ENCODE measurements at places on chromosomes 2 and 18.

- DNase-seq, result no peak
These were observed 77.2 kb upstream of the ST6GAL2 start for GRCh38 chr2:106963156-106963555.

DNA sequence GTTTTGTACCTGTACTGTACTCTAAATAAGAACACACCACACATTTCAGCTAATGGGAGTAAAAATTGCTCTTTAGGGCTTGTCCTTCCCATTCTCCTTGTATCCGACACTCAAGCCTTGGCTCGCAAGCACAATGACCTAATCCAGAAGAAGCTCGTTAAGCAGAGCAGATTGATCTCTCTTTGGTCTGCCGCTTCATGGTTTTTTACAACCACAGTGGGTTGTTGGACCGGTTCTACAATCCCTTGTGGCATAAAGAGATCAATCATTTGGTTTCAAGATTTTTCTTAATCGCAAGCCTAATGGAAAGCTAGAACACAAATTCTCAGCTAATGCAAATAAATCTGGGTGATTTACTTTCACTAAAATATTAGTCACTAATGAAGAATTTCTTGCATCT, 662.1 kb downstream of the LRP1B start:
- no peak for DNase-seq

- DNase-seq, result no peak
These were observed 40.3 kb downstream of the BCL11A start for GRCh38 chr2:60513191-60513590.

DNA sequence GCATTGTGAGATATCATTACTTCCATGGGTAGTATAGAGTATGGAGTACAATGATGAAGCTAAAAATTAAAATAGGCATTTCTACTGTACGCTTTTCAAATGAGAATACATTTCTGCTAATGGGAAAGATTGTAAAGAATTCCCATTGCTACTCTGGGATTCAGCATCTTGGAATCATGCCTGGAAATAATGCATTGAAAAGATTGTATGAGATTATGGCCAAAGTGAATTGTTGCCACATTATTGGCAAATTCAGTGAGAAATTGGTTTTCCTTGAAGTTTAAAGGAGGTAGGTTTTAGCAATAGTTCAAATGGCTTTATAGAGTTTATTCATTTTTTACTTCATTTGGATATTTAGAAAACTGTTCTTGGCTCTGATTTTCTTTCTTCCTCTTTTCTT, 157.9 kb downstream of the GULP1 start:
- no peak for DNase-seq

- peak; percentile 7 for DNase-seq
These were observed 892 bp downstream of the CELF4 start for GRCh38 chr18:37564711-37565100.

DNA sequence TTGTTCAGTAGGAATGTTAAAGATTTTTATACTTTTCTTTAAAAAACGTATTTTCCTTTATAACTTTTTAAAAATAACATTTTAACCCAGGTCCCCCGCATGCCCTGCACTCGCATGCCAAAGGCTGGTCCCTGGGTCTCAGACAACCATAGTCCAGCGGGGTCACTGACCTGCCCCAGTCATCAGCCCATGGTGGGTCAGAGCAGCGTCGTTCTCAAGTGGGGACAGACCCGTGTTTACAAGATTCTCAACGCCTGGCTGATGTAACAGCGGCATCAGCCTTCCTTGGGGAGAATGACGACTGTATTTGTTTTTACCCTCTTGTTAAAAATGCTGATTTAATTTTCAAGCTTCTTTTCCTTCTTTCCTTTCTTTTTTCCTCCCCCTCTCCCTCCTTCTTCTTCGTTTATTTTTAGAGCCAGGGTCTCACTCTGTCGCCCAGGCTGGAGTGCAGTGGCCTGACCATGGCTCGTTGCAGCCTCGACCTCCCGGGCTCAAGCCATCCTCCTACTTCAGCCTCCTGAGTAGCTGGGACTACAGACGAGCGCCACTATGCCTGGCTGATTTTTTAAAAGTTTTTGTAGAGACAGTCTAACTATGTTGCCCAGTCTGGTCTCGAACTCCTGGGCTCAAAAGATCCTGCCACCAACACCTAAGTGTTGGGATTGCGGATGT, 1.0 kb upstream of the EFHD1 start:
- DNase-seq, result no peak

DNA sequence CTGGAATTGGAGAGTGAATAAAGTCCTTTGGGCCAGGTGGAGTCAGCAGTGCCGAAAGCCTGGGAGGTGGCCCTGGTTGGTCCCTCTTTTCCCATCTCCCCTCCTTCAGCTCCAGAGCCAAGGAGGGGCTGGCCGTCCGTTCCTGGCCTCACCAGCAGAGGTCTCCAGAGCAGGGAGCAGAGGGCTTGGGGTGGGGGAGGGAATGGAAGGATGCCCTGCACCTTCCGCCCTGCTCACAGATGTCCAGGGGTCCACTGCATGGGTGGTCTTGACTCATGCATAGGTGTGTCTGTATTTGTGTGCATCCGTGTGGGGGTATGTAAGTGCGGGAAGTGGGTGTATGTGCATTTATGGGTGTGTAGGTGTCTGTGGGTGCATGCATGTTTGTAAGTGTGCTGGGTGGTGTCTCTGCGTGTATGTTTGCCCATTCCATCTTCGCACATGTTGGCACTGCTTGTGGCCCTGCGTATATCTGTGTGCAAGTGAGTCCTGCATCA, 201.8 kb downstream of the ZFP36L2 start:
- DNase-seq, result peak; percentile 71

- DNase-seq, result no peak
These were observed 263.4 kb downstream of the NEDD4L start for GRCh38 chr18:58307441-58307840.

DNA sequence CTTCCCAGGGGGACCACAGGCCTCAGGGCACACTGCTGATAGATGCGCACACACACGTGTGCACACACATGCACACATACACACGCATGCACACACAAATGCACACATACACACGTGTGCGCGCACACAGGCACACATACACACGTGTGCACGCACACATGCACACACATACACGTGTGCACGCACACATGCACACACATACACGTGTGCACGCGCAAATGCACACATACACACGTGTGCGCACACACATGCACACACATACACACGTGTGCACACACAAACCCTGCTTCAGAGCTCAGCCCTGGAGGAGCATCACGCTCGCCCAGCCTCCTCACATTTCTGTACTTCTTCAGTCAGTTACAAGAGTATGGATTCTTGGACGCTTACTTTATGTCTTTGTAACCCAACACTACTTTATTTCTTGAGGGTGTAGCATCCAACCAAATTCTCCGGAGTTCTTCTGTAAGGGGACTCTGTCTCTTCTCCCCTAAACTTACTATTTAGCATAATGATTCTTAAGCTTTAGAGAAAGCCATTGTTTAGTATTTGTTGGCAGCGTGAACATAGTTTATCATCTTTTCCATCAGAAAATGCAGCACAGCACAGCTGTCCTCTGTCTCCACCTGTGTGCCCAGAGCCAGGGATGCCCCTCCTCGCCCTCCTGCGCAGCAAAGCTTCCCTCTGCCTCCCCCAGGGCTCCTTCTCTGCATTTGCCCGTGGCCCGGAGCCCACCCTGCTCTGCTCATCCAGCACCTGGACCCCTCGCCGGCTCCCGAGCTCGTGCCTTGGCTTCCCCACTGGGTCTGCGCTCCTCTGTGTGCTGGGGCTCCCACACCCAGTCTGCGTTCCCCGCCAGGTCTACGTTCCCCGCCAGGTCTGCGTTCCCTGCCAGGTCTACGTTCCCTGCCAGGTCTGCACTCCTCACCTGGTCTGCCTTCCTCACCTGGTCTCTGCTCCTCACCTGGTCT, 74.4 kb upstream of the CTDP1 start:
- DNase-seq, result no peak

GRCh38 chr2:62727259-62727867, 21.9 kb downstream of the EHBP1 start:
- no peak for DNase-seq

DNA sequence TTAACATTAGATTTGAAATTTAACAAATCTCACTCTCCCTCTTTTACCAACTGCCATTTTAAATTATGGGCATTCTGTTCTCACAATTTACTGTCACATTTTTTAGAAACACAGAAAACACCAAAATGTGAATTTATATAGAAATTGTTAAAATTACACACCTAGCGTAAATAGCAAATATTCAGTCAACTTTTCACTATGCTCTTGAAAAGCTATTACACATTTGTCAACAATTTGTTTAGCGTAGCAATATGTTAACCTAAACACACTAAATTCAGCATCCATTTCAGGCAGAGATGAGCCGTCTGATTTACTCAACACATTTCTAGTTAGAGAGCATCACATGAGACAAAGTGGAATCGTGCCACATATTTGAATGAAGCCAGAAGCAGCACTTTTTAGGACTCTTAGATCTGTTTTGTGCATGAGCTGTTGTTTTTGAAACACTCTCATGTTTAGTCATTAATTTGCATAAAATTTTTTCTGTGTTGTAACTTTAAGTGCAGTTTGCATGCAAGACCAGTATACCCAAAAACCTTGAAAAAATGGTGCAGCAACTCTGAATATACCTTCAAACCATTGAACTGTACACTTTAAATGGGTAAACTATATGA, 8.2 kb downstream of the TTC32 start:
- no peak for DNase-seq

DNA sequence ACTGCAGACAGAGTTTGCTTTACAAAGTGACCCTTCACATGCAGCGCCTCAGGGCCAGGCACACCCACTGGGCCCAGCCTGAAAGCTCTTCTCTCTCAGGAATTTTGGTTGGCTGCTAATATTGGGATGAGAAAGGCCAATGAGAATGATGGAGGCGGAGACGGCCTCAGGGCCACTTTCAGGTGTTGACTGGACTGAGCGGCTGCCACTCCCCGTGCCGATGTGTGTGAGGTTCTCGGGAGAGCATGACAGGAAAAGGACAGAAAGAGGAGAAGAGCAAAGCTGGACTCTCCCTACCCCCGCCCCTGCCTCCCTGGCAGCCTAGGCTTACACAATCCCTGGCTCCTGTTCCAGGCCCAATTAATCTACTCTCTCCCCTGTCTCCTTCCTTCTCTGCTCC, 155.7 kb downstream of the CELF4 start:
- no peak for DNase-seq

DNA sequence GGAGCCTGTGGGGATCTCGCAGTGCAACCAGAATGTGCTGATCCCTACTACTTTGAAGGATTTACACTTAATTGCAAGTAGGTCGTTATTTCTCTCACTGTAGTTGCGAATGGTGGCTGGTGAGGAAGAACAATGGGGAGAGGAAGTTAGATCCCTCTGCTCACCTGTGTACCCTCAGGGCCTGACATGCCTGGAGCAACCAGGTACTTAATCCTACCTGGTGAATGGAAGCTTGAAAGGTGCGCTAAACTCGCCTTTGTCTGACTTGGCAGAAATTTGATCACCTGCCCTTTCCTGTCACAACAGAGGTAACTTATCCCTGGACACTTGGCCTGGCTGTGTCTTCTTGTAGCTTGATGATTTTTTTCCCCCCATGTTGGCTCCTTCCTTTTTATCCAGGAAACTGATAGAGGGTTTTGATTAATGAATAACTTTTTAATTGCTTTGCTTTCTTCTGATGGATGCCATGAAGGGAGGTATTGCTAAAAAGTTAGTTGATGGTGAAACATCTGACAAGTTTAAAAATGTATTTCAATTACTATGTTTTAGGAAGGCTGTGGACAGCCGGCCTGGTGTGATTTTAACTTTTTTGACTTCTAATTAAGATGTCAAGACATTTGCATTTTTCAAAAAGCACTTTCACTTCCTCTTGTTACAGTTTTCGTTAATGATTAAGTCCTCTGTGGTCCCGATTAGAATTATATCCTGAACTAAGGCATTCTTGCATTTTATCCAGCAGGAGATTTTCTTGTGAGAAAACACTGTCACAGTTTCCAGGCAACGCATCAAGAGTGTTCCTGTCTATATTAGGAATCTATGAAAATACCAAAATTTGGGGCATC, 9.2 kb downstream of the SGPP2 start:
- DNase-seq, result no peak

DNA sequence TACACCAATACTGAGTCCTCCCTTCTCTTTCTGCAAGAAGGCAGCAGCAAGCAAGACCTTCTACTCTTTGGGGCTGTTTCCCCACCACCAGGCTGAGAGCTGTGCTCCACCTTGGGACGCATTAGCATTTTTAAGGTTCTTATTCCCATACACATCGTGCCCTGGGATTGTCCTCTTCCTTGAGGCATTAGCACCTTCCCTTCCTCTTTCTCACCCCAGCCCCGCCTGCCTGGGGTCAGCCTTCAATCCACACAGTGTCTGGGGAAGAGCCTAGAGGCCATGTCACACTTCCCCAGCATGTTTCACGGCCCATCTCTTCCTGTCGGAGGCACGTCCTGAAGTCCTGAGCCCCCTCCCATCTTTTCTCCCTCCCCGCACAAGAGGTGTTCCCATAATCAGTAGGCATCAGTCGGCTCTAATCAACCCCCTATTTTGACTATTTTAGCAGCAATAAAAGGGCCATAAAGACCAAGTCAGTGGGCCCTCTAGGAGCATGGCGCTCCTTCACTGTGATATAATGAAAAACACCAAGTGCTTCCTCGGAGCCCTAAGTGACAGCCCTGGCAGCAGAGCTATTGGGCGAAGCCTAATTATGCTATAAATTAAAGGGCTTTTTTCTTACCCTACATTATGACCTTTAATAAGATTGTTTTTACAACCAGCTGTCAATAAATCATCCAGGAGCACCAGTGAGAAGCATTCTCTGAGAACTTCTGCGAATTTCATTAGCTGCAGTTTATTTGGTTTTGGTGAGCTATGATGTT, 55.0 kb upstream of the PKDCC start:
- no peak for DNase-seq

DNA sequence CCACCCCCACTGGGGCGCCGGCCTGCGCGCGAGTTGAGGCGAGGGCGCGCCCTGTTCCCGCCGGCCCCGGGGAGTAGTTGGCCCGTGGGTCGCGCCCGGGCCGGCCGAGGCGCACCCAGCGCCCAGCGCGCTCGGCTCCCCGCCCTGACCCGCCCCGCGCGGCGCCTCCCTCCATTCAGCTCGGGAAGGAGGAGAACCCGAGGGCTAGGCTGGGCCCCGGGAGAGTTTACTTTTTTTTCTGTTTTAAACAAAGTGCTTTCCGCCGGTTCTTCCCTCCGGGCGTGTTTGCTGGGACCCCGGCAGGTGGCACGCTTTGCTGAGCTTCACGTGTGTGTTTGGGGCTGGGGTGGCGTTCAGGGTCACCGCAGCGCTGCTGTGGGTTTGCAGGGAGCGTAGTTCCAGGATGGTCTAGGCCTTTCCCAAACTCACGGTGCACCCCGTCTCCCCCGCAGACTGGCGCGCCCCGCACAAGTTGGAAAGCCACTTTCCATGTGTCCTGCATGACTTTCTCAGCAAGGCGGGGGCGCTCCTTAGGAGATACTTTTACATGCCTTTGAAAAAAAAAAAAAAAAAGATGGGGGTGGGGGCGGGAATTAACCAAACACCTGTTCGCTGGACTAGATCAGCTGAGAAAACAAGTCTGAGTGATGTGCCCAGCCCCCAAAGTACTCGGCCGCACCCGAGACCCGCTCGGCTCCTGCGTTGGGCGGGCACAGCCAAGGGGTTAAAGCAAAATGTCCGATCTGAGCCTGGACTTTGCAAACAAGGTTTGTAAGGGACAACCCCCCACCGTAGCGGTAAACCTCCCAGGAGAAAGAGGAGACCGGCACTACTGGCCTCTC, 825 bp downstream of the ITGA6 start:
- peak; percentile 52 for DNase-seq

GRCh38 chr18:54323970-54324369, 33.7 kb downstream of the STARD6 start:
- no peak for DNase-seq

GRCh38 chr2:11103984-11104793, 51.1 kb upstream of the SLC66A3 start:
- DNase-seq, result no peak

- DNase-seq, result no peak
These were observed 167.2 kb upstream of the PIEZO2 start for GRCh38 chr18:11316546-11316945.

GRCh38 chr18:28529644-28530043, 352.7 kb upstream of the CDH2 start:
- no peak for DNase-seq

All from DND-41 (cell line).